Naive thymus-derived CD8-positive, alpha-beta T cell (primary cell): ENCODE measurements at places on chromosomes 13 and 19.
A peak's percentile ranks its signal among the peaks of the same experiment; 100 is the strongest.

- no peak for DNase-seq
These were observed 6.7 kb downstream of the DNM2 start for GRCh38 chr19:10724573-10725071.

DNA sequence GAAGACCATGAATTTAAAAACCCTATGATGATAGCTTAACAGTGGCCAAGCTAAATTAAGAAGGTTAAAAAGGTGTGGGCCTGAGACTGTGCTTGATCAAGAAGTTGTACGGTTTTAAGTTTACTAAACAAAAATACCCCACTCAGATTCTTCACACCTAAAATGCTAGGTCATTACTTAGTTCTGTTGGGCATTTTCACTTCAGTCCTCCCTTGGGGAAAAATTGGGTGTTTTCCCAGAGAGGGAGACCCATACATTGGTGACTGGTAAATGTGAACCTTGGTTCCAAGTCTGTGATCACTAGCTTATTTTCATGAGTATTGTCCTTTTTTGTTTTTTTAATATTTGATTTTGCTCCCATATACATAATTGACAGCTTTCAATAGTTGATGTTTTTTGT, 44.4 kb downstream of the MTUS2 start:
- no peak for DNase-seq

DNA sequence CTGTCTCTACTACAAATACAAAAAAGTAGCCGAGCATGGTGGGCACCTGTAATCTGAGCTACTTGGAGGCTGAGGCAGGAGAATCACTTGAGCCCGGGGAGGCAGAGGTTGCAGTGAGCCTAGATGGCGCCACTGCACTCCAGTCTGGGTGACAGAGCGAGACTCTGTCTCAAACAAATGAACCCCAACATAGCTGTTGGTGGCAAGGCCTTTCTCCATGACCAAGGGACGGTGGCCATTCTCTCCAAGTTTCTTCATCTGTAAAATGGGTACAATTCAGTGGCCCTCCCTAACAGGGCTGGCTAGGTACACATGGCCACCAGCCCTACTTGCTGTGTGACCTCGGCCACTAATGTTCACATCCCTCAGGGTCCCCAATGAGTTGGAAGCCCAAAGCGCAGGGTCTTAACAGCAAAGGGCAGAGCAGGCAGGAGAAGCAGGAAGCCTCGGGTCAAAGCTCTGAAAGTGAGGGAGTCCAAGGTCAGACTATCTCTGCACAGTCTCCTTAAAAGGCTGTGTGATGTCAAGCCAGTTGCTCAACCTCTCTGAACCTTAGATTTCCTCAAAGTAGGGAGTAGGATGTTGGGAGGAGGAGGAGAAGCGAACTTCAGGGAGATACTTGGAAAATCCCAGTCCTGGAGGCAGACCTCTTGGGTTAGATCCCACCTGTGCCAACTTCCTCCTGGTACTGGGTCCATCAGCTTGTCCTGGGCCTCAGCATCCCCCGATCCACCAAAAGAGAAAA, 2.7 kb downstream of the JUND start:
- peak; percentile 71 for DNase-seq

GRCh38 chr13:49935171-49936074, 717 bp downstream of the SPRYD7 start:
- no peak for DNase-seq

DNA sequence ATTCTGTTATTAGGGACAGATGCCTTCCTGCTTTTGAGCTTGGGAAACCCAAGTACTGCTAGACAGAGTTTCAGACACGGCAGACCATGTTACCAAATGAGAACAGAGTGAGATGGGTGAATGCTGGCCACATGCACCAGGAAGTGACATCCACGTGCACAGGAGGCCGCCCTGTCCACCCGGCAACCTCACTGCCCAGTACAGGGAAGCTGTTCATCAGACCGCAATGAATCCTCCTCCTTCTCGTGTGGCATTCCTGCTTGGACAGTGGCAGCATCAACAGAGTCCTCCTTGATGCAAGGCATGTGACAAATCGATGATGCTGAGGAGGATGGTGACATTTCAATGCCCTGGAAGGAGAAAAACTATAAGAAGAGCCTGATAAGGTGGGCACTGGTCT, 191.0 kb upstream of the SOX1 start:
- DNase-seq: no peak

DNA sequence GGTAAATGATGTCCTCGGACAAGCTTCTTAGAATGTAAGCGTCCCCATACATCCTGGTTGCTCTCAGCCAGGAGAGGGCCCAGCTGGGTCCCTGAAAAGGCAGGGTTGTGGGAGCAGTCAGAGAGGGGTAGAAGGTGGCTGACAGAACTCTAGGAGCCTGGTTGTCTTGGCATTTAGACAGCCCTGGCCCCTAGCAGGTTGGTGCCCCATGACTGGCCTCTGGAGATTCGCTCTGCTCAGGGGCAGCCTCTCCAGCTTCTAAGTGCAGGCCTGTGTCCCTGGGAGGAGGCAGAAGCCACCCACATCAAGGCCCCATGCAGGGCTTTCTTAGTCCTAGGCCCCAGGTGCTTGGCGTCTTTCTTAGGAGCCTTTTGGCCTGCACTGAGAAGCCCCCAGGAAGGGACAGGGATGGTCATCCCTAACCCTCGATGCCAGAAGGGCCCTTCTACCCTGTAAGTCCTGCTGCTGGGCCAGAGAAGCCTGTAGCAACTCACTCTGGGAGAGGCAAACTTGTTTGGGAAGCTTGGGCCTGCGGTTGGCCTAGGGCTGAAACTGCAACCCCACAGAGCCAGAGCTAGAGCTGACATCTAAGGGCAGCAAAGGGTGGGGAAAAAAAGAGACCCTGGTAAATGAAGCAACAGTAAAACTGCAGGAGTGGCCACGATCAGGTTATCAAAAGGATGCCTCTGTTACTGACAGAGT, 2.8 kb upstream of the CDX2 start:
- DNase-seq: no peak

GRCh38 chr13:99278200-99278599, 20.0 kb upstream of the GPR18 start:
- DNase-seq: no peak

DNA sequence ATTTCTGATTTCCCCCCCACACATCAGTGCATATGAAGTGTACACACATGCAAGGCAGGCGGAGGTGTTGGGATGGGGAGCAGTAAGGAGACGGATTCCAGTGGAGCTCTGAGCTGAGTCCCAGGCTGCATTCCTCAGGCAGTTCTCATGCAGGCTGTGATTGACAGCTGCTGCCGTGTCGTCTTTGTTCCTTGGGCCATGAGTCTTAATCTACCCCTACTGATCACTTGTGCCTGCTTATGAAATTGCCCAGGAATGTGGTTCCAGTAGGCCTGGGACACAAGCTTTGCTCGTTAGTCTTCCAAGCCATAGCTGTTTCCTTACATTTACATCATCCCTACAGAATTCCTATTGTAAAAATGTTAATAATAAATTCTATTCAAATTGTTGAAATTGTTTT, 1241.9 kb downstream of the UQCRFS1 start:
- DNase-seq: no peak
